ENCODE measurements at places on chromosomes 12 and 14.
A peak's percentile ranks its signal among the peaks of the same experiment; 100 is the strongest.

- DNase-seq, result no peak
Measured at GRCh38 chr12:69238589-69239351, 599 bp upstream of the CPSF6 start.

DNA sequence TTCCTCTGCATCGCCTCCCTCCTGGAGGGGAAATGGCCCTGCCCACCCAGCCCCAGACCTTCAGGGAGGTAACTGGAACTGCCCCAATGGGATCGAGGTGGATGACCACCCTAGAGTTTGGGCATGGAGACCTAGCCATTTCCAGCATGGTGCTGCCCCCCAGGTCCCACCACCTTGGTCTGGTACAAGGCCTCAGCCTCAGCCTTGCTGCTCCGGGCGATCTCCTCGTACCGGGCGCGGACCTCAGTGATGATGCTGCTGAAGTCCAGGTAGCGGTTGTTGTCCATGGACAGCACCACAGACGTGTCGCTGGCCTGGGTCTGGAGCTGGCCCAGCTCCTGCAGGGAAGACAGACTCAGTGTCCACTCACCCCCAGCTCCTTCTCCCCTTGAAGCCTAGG is 4.4 kb downstream of the KRT78 start:
- no peak for DNase-seq

- DNase-seq, result no peak
Measured at GRCh38 chr12:60834806-60835205, 1239.0 kb downstream of the SLC16A7 start.

DNA sequence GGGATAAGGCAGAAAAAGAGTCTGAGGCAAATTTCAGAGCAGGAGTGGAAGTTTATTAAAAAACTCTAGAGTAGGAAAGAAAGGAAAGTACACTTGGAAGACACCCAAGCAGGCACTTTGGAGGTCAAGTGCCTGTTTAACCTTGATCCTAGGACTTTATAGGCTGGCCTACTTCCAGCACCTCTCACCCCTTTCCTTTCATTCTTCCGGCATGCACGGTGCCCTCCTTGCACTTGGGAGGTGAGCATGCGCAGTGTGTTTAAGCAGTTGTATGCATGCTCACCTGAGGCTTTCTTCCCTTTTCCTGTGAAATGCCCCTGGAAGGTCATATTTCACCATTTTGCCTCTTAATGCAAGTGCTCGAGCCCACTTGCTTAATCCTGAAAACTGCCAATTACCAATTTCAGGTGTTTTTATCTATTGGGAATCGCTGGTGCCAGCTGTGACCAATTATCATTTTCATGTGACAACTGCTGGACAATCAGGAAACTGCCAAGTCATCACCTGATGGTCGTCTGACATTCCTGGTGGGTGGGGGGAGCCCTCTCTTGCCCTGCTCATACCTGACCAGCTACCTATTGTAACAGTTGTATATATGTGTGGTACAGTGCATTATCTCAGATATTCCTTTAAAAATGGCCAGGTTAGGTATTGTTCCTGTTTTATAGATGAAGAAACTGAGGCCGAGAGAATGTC is 53.5 kb downstream of the SUDS3 start:
- no peak for DNase-seq

DNA sequence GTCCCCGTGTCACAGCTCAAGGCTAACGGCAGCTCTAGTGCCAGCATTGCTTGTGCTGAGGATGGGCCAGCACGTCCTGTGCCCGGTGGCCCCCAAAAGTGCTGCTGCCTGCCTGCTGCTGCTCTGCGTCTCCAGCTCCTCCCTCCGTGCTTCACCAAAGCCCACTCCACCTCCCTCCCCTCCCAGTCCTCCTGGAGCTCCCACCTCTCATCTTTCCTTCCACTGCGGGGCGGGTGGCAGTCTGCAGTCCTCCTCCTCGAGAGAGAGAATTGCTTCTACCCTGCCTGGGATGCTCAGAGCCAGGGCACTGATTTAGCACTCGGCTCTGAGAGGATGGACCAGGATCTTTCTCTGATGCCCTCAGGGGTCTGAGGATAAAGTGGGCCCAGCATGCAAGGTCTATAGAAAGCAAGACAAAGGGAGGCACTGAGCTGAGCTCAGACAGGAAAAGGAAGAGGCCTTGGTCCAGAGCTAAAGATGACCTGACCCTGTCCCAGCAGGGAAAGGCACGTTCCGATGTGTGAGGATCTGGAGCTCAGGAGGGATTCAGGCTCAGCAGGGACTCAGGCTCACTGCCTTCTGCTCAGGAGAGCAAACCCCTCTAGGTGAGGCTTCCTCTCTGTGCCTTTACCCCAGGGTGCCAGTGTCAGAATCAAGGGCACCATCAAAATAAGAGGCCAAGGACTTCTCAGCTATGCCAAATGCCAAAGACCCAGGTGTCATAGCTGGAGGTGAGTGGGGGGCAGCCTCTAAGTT is 113.1 kb upstream of the FKBP4 start:
- no peak for DNase-seq

DNA sequence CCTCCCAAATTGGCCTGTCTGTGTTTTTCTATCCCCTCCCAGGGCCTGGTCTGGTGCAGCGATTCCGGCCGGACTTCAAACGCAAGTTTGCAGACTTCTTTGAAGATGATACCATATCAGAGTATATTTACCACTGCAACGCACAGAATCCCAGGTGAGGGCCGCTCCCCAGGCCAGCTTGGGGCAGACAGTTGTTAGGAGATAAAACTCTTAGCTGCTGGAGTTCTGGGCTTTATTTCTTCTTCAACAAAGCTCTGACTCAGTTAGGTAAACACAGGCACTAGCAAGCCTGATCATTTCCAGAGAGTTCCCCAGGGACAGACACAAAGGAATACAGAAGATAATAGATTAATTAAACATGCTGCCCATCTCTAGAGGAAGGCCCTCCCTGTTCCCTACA is 8.3 kb downstream of the ABHD4 start:
- no peak for DNase-seq

GRCh38 chr14:50060871-50061663 is 55.3 kb downstream of the VCPKMT start:
- peak; percentile 37 for DNase-seq

- no peak for DNase-seq
Measured at GRCh38 chr12:115385141-115385540, 701.2 kb upstream of the TBX3 start.

- peak; percentile 25 for DNase-seq
Measured at GRCh38 chr14:22084393-22085281, 411.0 kb upstream of the OR4E1 start.

GRCh38 chr12:118370601-118371000 is 2.1 kb downstream of the TAOK3 start:
- no peak for DNase-seq

GRCh38 chr14:72629534-72629933 is 264.4 kb downstream of the DPF3 start:
- DNase-seq, result no peak

GRCh38 chr14:21796916-21797315 is 123.3 kb upstream of the OR4E1 start:
- DNase-seq, result no peak

DNA sequence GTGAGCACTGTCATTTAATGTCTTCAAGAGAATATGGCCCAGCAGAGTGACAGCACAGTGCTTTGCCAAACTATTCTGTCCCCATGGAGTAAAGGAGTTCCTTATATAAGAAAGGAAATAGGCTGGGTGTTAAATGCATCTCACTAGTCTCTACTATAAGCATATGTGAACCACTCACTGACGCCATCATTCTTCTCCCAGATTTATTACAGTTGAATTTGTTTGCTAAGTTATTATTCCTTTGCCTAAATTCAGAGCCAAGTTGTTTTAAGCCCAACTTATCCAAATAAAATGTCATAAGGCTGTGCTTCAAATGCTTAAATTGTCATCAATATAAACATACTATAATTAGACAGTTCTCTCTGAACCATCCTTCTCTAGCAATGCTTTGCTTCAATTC is 151.6 kb downstream of the KCNA5 start:
- no peak for DNase-seq

DNA sequence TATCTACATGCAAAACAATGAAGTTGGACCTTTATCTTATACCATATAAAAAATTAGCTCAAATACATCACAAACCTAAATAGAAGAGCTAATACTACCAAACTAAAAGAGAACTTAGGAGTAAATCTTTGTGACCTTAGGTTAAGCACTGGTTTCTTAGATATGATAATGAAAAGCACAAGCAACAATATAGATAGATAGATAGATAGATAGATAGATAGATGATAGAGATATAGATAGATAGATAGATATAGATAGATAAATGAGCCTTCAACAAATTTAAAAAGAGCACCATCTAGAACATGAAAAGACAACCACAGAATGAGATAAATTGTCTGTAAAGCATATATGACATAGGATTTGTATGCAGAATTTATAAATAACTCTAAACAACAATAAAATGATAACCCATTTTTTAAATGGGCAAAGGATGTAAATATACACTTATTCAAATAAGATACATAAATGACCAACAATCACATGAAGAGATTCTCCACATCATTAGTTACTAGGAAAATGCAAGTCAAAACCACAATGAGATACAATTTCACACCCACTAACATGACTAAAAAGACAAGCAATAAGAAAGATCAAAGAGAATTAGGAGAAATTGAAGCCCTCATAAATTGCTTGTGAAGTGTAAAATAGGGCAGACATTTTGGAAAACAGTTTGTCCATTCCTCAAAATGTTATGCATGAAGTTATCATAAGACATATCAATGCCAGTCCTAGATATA is 293.7 kb downstream of the BTG1 start:
- no peak for DNase-seq

- DNase-seq, result no peak
Measured at GRCh38 chr12:41465526-41465925, 277.4 kb downstream of the PDZRN4 start.

GRCh38 chr14:102604183-102604582 is 11.7 kb downstream of the RCOR1 start:
- DNase-seq, result no peak

DNA sequence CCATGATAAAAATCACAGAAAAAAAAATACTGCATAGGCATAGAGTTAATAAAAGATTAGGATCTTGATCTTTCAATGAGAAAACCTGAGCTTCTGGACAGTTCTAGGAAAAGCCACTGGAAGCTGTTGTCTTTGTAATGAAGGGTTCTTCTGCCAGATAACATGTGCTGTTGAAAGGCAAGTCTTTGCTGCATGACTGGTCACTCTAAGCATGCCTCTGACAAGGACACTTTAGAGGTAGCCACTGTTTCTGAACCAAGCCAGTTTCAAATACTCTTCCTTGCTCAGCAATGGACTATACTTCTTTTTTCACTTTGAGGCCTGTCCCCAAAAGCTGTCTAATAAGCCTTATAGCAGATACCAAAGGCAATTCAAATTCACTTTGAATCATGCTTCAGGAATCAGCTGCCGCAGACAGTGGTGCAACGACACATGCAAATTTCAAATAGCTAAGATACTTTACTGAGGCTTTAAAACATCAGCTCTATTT is 70.2 kb downstream of the BTG1 start:
- peak; percentile 92 for DNase-seq

DNA sequence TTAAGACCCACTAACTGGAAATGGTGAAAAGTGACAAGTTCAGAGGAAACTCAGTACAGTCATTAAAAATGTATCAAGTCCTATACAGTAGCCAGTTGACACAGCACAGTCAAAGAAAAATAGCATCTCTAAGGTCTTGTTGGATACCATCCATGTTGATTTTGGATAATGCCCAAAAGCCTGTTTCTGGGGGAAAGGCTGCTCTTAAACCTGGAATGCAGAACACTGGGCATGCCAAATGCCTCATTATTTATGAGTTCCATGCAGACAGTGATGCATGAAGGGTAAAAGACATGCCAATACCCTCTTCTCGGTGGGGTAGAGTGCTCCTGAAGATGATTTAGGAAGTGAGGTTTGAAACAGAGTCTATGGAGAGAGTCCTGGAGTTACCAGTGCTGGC is 29.6 kb downstream of the KCNK13 start:
- DNase-seq, result peak; percentile 5

- no peak for DNase-seq
Measured at GRCh38 chr14:71595441-71595840, 336.8 kb upstream of the RGS6 start.

- no peak for DNase-seq
Measured at GRCh38 chr12:64099397-64099796, 122.7 kb downstream of the KICS2 start.

DNA sequence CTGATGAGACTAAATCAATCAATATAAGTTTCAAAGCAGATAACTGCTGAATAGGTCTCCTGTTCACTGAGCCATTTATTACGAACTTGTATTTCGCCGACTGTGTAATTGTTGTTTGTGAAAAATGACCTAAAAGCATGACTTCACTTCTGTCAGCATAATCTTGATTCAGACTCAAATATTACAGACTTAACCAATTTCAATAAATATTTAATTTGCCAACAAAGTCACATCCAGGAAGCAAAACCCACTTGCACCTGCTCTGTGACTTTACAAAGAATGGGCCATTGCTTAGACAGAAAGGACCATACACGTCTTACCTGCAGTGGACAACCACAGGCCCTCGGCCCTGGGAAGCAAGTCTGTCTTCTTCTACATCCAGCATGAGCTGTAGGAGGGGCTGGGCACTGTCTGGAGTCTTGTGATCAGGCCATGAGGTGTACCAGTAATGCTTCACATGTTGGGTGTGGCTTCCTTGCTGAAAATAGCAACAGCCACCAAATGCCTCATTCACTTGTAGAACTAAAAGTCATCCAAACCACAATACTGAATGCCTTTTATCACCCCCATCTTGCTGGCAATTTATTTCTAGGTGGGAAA is 23.5 kb upstream of the PTPRB start:
- DNase-seq, result no peak

- DNase-seq, result no peak
Measured at GRCh38 chr12:83018088-83018487, 331.4 kb downstream of the TMTC2 start.

- no peak for DNase-seq
Measured at GRCh38 chr12:65464930-65465329, 186.4 kb downstream of the MSRB3 start.

- no peak for DNase-seq
Measured at GRCh38 chr12:117892441-117892840, 76.3 kb downstream of the KSR2 start.

- DNase-seq, result no peak
Measured at GRCh38 chr12:32230613-32230993, 124.0 kb downstream of the BICD1 start.

GRCh38 chr12:117863002-117863709 is 105.6 kb downstream of the KSR2 start:
- DNase-seq, result no peak

- DNase-seq, result peak; percentile 26
Measured at GRCh38 chr14:21652209-21652808, 1.3 kb upstream of the OR4E2 start.

DNA sequence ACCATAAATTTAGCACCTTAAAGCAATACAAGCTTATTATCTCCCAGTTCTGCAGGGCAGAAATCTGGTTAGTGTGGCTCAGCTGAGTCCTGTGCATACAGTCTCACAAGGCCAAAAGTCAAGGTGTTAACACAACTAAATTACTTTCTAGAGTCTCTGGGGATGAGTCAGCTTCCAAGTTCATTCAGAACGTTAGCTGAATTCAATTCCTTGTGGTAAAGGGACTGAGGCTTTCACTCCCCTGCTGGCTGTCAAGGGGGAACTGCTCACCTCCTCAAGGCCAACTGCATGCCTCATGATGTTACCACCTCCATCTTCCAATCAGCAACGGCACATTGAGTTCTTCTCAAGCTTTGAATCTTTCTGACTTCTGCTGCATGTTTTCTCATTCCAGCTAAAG is 27.6 kb downstream of the EML5 start:
- no peak for DNase-seq
